COR-L47 (cell line): ENCODE measurements at places on chromosomes 3 and 15.
A peak's percentile ranks its signal among the peaks of the same experiment; 100 is the strongest.

DNA sequence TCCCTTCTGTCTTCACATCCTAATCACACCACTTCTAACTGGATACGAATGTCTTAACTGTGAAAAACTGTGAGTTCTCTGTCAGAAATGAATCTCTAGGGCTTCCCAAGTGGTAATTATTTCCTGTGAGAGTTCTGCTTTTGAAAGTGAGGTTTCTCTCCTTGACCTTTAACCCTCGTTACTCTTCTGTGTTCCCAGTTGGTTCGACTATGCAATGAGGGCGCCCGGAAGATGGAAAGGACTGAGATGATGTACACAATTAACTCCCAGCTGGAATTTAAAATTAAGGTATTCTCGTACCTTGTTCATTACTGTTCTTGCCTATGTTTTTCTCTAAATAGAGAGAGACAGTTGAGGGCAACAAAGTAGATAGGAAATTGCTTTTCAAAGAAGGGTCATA lies 96.5 kb downstream of the ARHGEF26 start:
- DNase-seq: no peak

DNA sequence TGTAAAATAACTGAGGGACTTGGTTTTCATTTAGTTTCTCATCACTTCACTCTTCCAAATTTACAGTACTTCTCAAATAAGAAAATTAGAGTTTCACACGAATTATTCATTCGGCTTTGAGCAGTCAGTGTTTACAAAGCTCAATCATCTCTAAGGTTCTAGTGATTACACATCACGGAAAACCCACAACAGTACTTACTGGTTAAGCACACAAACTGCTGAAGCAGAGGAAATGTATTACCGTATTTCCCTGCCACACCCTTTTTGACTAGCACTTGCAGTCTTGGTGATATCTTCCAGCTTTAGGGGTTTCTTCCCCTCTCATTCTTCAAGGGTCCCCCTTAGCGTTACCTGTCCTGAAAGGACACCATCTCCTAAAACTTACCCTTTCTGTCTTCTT lies 164.8 kb upstream of the CDIN1 start:
- no peak for DNase-seq

GRCh38 chr3:122183521-122183892 lies at the start of gene CASR:
Gene CASR (plus strand): TSS chr3:122183668. CDS start chr3:122254190, 70,522 bp downstream.
- no peak for DNase-seq

DNA sequence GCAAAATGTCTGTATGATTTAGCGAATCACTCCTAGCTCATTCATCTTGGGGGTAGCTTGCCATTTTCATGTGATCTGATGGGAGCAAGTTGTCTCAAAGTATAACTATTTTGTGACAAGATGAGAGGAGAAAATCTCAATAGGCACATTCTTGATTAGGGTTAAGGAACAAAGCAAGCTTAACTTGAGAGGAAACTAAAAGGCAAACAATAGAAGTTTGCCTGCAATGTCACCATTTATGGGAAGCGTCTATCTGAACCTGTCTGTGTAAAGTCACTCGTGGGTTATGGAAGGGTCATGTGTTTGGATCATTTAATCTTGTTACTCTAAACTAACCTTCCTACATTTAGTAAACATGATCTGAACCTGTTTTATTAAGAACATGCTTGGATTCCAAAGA lies 232.5 kb downstream of the CDIN1 start:
- DNase-seq: no peak

DNA sequence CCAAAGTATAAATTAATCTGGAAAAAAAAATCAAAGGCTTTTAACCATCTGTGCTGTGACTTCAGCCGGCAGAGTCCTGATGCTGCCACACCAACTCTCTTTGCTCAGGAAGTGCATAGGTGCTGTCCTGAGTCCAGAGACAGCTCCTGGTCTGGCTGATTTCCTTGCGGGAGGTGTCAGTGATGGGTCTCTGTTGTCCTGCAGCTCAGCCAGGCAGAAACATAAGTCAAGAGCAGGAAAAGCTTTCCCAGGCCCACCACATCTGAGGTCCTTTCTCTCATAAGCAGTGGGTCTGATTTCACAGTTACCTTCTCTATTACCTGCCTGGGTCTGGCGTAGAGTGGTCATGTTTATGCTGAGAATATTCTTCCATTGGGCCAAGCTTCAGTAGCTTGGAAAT lies 19.4 kb downstream of the CHST2 start:
- DNase-seq: no peak

DNA sequence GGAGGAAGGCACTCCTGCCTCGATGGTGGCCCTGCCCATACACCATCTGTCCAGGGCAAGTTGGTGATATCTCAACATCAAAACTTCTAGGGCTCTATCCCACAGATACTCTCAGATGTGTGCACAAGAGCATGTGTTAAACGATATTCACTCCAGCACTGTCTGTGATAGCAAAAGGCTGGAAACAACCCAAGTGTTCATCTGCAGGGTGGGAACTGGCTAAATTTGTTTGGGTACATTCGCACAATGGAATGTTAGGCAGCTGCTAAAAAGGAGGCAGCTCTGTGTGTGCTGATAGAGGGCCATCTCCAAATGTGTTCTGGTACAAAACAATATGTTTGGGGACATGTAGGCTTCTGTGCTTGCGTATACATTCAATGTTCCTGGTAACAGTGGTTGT lies 19.8 kb downstream of the IGDCC4 start:
- no peak for DNase-seq

DNA sequence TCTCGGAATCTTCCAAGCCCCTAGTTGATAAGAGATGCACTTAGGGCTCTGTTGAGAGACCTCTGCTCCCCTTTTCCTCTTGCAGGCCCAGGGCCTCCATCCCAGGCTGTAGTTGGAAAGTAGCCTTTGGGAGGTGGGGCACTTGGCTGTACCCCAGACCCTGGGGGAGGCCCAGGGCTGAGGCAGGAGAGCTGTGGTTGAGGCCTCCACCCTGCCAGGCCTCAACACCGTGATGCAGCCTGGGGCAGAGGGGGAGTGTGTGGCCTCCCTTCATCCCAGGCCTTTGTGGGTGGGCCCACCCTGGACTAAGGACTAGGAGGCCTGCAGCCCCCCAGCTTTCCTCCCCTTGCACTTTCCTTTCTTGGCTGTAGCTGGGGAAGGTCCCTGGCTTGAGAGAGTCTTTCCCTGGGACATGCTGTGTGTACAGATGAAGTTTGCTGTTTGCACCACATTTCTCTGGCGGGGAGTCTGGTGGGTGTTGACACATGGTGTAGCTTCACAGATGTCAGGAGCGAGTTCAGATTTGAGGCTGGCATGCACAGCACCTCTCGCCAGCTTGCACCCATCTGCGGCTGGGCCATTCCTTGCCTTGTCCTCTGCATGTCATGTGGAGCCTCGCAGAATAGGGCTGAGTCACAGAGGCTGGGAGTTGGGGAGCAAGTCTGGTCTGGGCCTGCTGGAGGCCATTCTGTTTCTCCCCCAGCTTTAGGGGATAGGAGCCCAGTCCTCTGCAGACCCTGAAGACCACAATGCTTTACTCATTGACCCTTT lies 13.7 kb downstream of the PLEKHO2 start:
- no peak for DNase-seq

DNA sequence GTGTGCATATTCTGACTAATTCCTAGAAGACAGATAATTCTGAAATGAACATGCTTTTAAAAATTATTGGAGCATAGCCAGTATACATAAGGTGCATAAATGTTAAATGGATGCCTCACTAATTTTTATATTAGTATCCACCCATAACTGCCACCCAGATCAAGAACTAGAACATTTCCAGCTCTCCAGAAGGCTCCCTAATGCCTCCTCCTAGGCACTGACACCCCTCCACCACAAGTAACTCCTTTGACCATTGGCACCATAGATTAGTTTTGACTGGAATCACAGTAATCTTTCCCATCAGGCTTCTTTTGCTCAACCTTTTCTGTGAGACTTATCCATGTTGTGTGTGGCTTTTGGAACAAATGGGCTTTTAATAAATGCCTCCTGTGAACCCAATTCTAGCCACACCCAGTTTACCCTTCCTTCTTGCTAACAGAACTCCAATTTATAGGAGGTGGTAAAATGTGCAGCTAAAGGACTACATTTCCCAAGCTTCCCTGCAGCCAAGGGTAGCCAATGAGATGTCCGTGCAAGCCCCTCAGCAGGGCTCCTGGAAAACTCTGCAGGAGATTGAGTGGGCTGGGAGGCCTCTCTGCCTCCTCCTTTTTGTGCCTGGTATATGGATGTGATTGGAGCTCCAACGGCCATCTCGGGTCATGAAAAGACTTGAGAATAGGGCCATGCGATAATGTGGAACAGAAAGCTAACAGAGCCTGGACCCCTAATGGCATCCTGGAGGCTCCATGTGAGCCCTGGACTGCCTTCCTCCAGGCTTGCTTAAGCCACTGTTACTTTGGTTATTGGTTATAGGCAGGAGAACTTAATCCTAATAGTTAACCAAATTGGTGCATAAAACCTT lies 322.6 kb upstream of the TLE3 start:
- DNase-seq: no peak

GRCh38 chr3:76679541-76679940 lies 360.4 kb upstream of the ROBO2 start:
- no peak for DNase-seq

DNA sequence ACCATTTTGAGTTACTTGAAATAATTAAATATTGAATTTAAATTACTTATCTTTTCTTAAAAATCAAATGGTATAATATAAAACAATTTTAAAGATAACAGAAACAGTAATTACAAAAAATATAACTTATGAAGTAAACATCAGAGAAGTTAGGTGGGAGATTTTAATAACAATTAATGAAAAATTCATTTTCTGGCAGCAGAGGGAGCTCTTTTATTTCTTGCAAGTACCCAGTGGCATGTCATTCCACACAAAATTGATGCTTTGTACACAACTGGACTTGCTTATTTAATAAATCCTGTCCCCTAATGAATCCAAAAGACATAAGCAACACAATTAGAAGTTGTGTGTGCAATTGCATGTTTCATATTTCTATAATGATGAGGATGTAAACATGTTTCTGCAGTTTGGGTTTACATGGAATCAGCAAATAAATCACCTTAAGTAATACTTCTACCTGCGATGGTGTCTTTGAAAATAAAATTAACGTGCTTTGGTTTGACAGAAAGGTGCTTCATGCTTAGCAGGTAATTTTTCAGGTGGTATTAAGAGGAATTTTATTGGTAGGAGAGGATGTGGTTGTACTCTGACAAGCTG lies 861.3 kb downstream of the ZPLD1 start:
- peak; percentile 38 for DNase-seq

DNA sequence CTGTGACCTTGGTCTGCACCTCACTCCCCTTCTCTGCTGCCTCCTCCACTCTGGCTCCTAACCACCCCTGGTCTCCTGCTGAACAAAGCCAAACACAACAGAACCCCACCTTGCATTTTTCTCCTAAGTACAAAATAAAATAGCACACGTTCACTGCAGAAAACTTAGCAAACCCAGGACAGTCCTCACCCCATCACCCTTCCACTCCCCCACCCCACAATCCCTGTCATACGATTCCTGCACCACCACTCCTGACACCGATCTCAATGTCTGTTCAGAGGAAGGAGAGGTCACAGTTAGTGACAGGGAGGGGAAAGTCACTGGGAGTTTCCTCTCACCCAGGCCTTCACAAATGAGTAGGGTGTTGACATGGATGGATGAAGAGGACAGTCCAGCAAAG lies 4.2 kb downstream of the VPS33B start:
- DNase-seq: no peak

DNA sequence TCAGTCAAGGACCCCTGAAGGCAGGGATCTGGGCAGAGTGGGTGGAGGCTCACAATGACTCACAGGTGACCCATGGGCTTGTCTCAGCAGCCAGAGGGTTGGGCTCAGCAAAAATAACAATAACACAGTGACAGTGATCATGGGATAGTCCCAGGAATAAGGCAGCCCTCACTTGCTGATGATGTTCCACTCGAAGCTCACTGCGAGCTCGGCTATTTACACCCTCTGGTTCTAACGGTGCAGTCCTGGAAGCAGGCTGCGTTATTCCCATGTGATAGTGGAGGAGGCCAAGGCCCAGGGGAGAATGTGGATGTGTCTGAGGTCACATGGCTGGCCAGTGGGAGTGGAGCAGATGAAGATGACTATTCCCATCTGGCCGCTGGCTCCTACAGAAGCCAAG lies 16.2 kb downstream of the CCDC33 start:
- DNase-seq: no peak

DNA sequence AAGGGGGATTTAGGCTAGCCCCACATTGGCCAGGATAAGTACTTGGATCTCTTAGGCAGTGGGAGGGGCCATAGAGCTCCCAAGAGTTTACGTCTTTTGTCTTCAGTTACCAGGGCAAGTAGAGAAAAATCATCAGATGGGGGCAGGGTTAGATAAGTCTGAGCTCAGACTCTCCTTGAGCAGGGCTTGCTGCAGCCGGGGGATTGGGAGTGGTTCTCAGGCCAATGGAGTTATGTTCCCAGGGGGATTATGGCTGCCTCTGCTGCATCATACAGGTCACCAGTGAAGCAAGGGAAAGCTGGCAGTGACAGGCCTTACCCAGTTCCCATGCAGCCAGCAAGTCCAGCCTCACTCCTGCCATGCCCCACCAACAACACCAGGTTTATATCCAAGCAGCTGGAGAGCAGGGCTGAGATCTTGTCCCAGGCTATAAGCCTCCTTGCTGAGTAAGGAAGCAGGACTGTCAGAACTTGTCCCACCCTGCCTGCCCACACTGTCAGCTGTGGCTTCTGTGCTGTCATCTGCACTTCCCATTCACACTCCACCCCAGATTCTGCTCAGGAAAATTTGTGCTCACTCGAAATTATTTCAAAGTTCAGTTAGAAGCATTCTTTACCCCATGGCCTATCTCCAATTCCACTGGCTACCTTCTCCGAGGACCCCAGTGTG lies 215.3 kb downstream of the FAM43A start:
- no peak for DNase-seq

DNA sequence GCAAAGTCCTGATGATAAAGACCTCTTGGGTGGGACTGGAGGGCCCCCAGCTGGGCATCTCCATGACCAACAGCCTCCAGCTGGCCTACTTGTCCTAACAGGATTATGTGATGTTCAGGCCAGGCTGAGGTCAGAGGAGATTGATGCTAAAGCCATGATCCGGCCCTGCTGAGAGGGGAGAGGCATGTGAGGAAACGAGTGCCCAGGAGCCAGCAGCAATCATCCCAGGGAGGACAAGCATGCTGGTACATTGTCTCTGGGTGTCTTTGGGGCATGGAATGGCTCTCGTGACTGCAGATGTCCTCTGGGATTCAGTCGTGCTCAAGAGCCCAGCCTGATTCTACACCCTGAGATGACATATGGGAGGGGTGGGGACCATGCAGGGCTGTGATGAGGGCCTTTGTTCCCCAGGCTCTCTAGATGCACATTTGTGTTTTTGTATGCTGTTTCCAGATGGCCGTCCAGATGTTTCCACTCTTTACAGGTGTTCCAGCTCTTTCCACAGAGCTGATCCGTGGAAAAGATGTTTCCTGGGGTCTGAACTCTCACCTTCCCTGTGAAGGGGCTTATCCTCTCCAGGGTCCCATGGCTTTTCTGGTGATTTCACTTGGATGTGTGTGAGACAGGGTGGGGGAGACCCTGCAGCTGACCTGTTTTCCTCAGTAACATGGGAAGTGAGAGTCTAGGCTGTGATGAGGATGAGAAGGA lies 20.2 kb downstream of the SLC24A1 start:
- no peak for DNase-seq

GRCh38 chr3:54197509-54197908 lies 75.2 kb downstream of the CACNA2D3 start:
- DNase-seq: no peak

GRCh38 chr3:48514431-48515227 lies 10.7 kb upstream of the SHISA5 start:
- DNase-seq: no peak
